ENCODE measurements at places on chromosomes 4 and X. TPM values are rescaled to one million over a fixed set of nuclear protein-coding genes. Genes with fewer than 3 reads are reported as not detected.

- H3K36me3 ChIP-seq, result no peaks in the 10 kb centered on the region
- H3K27ac ChIP-seq, result no peak overlapping the region
- no peaks in the 10 kb centered on the region for H3K4me1 ChIP-seq
- H3K4me3 ChIP-seq, result no peak overlapping the region
These were observed 36.6 kb upstream of the RHOH start for GRCh38 chr4:40160258-40160657.

Gene HHIP
- total RNA-seq, result 4.2 TPM

Gene MAGEE1
- 0.99 TPM for total RNA-seq

GRCh38 chr4:16889945-16890344 lies 8.5 kb downstream of the LDB2 start:
- H3K27ac ChIP-seq, result no peak overlapping the region
- H3K36me3 ChIP-seq, result no peaks in the 10 kb centered on the region
- no peaks in the 10 kb centered on the region for H3K4me1 ChIP-seq

Gene CDX4
- not detected for total RNA-seq

DNA sequence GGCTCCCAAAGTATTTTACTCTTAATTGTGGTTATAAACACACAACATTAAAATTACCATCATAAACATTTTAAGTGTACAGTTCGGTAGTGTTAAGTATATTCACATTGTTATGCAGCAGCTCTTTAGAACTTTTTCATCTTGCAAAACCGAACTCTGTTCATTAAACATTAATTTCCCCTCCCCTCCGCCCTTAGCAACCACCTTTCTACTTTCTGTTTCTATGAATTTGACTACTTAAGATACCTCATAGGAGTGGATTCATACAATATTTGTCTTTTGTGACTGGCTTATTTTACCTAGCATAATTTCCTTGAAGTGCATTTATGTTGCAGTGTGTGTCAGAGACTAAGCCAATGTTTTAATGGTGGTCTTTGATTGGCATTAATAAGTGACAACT lies 32.6 kb downstream of the IL13RA1 start:
- DNase-seq, result no peak
- H3K4me3 ChIP-seq, result no peak overlapping the region
- H3K27ac ChIP-seq, result no peak overlapping the region
- no peaks in the 10 kb centered on the region for H3K27me3 ChIP-seq

Gene CXCL6
- total RNA-seq, result 0.32 TPM

DNA sequence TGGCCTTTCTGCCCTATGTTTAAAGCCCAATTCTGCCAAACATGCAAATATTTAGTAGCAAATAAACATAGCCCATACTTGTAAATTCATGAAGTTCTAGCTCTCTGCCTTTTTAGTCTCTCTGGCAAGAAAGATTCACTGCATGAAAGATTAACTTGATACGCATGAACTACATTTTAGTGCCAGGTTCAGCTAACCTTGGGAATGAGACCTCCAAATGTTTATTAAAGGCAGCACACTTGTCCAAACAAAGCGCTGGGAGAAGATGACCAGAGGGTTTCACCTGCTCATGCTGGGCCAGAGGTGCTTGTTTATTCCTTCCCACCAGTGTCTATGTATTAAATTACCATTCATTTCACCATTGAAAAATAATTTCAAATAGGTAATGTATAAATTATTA lies 44.5 kb upstream of the IL1RAPL1 start:
- no peak overlapping the region for H3K4me3 ChIP-seq
- no peaks in the 10 kb centered on the region for H3K27me3 ChIP-seq
- no peaks in the 10 kb centered on the region for H3K36me3 ChIP-seq
- no peak overlapping the region for H3K27ac ChIP-seq
- no peaks in the 10 kb centered on the region for H3K4me1 ChIP-seq

Gene NEXMIF
- total RNA-seq, result 0.96 TPM
